Ovary (tissue), 10 donors: ENCODE measurements at places on chromosomes 1 and 21. TPM values are rescaled to one million over a fixed set of nuclear protein-coding genes. Genes with fewer than 3 reads are reported as not detected.

GRCh38 chr1:58436615-58437297 lies 109.8 kb downstream of the OMA1 start:
- DNase-seq: no peak
- no peaks in the 10 kb centered on the region for H3K36me3 ChIP-seq
- no peak overlapping the region for H3K27ac ChIP-seq
- H3K4me3 ChIP-seq: no peak overlapping the region
- H3K27me3 ChIP-seq: no peaks in the 10 kb centered on the region

Gene OR2AK2
- 0.80 TPM for total RNA-seq

DNA sequence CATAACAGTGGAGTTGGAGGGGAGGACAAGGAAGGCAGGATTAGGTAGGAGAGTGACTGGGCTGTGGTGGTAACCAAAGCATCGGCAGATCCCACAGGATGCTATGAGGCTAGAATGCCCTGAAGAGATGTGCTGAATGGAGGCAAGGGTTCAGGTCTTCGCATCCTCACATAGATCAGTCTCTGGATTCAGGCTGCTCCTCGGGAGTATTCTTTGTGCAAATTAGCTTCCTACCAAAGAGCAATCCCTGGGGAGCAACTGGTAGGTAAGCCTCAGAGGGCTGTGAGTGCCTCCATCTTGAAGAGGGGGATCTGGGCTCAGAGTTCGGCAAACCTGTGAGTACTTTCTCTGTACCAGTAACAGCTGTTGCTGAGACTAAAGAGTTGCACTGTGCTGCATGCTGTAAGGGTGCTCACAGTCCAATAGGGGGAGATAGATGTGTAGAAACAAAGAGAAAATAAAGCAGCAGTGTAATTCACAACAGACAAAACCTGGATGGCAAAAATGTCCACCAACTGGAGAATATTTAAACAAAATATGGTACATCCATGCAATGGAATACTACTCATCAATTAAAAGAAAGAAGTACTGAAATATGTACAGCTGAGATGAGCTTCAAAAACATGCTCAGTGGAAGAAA lies 322.4 kb upstream of the DEPDC1 start:
- no peaks in the 10 kb centered on the region for H3K27me3 ChIP-seq
- no peak for DNase-seq
- H3K4me1 ChIP-seq: no peaks in the 10 kb centered on the region
- no peaks in the 10 kb centered on the region for H3K36me3 ChIP-seq

- H3K4me3 ChIP-seq: no peak overlapping the region
- H3K27ac ChIP-seq: no peak overlapping the region
- H3K36me3 ChIP-seq: no peaks in the 10 kb centered on the region
- H3K27me3 ChIP-seq: no peaks in the 10 kb centered on the region
- peaks cover 2% of the 10 kb centered on the region for H3K4me1 ChIP-seq
Measured at GRCh38 chr1:35555212-35555584, 2.0 kb downstream of the KIAA0319L start.

Gene KDF1
- 0.59 TPM for total RNA-seq

GRCh38 chr1:41518471-41518870 lies 34.0 kb upstream of the EDN2 start:
- no peaks in the 10 kb centered on the region for H3K27me3 ChIP-seq
- no peaks in the 10 kb centered on the region for H3K36me3 ChIP-seq
- no peak for DNase-seq
- H3K4me3 ChIP-seq: no peak overlapping the region
- no peak overlapping the region for H3K27ac ChIP-seq
- peaks cover 2% of the 10 kb centered on the region for H3K4me1 ChIP-seq
